ENCODE measurements at places on chromosomes 2 and 18.

DNA sequence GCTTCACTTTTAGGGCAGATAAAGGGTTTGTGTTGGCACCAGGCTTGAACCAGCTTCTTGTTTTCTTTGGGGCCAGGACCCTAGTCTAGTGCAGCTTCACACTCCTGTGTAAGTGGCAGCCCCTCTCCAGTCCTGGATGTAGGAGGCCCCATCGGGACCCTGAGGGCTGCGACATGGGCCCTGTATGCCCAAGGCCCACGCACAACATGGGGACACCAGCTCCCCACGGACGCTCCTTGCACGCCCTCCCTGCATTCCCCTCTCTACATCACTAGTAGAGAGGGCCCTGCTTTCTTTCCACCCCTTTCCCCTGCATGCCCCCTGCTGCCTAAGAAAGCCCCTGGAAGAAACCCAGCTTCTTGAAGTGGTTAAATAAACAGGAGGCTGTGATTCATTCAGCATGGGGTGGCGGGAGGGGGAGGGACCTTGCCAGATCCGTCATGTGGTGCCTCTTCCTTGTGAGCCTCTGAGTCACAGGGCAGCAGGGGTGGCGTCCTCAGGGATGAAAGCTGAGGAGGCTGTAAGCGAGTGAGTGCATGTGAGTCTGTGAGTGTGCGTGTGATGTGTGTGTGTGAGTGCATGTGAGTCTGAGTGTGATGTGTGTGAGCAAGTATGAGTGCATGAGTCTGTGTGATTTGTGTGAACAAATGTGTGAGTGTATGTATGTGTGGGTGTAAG lies 42.5 kb downstream of the COPS8 start:
- DNase-seq = peak; percentile 72

DNA sequence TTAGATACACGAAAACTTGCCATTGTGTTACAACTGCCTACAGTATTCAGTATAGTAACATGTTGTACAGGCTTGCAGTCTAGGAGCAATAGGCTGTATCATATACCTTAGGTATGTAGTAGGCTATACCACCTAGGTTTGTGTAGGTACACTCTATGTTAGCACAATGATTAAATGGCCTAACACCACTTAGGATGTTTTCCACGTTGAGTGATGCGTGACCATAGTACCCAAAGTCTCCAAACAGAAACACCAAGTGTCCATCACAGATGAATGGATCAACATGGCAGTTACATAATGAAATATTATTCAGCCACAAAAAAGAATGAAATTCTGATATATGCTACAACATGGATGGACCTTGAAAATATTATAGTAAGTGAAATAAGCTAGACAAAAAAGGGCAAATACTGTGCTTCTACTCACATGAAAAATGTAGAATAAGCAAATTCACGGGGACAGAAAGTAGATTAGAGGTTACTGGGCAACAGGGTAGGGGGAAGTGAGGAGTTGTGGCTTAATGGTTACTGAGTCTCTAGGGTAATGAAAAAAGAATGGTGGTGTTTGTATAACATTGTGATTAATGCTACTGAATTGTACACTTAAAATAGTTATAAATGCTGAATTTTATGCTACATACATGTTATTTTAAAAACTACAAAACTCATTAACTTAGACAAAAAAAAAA lies 62.6 kb downstream of the TMEM131 start:
- no peak for DNase-seq

GRCh38 chr2:146890491-146890890 lies 954.3 kb upstream of the ACVR2A start:
- no peak for DNase-seq

DNA sequence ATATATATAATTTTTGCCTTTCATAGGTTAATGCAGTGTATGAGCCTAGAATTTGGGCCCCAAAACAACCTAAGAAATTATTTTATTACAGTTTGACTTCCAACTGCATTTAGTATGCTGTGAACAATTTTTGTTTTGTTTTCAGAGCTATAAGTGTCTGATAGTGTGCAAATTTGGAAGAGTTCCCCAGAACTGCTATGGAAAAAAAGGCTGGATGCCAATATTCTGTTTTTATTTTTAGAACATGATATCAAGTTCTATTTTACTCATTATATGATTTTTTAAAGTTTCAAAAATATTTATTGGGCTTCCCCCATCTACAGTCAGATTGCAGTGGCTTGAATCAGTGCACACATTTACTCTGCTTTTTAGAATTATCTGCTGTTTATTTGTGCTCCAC lies 42.6 kb downstream of the MRPS9 start:
- no peak for DNase-seq

- DNase-seq = no peak
Measured at GRCh38 chr2:32383858-32384257, 27.0 kb downstream of the BIRC6 start.

- no peak for DNase-seq
Measured at GRCh38 chr2:193895226-193895625, 1700.5 kb upstream of the TMEFF2 start.

- peak; percentile 56 for DNase-seq
Measured at GRCh38 chr2:222232372-222232771, 66.4 kb downstream of the PAX3 start.

- peak; percentile 63 for DNase-seq
Measured at GRCh38 chr2:27954771-27955383, 64.3 kb downstream of the BABAM2 start.

DNA sequence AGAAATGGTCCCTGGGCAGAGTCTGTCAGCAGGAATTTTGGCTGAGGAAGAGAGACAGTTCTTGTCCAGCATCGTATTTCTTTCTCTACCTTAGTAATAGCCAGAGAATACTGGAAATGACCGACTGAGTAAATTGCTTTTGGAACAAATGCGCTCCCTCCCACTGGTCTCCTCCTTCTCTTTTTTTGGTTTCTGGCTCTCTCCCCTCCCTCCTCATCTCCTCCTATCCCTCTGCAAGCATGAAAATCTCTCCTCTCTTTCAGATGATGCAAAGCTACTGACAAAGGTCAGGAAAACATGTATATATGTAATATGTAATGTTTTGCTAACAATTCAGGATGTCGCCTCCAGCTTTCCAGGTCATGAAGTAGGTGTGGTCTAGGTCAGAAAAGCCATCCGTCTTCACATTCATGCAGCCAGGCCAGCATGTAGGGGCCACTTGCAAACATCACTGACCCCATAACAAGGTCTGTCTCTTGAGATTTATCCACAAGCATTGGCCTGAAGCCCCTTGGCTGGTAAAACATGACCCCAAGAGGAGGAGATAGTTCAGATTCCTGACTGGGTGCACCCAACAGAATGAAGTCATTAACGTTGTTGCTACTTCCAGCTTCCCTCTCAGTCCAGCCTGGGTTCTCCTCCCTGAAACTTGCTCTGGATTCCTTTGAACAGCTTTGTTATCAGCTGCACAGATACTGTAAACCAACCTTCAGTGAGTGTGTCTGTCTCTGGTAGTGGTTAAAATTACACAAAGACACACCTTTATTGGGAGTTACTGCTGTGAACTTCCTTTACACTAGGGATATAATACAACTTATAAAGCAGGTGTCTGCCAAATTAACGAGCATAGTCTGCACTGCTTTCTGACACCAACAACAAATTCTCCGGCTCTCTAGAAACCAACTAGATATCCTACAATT lies 864.4 kb upstream of the KLHL29 start:
- no peak for DNase-seq

- DNase-seq = no peak
Measured at GRCh38 chr18:45666520-45666919, 51.2 kb downstream of the SLC14A2 start.

GRCh38 chr18:31042406-31043181 lies at the start of gene DSC3:
Gene DSC3, minus strand, starts transcription at chr18:31042742. Its CDS starts 82 bp downstream, at chr18:31042660.
- no peak for DNase-seq

- DNase-seq = no peak
Measured at GRCh38 chr18:25174324-25174723, 177.6 kb downstream of the ZNF521 start.

DNA sequence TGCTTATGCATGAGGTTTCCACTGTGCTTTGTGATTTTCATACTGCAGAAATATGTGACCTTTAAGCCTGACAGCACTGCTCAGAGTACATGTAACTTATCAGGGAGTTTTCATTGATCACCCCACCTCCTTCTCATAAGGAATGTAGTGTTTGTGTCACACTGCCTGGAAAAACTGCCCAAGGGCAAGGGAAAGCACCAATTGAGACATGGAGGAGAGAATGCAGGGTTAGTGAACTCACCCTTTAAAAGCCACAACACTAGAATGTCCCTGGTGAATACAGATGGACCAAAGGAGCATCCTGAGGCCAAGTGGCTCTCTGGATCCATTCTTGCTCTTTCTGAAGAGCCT lies 147.2 kb upstream of the SPATS2L start:
- DNase-seq = peak; percentile 68

DNA sequence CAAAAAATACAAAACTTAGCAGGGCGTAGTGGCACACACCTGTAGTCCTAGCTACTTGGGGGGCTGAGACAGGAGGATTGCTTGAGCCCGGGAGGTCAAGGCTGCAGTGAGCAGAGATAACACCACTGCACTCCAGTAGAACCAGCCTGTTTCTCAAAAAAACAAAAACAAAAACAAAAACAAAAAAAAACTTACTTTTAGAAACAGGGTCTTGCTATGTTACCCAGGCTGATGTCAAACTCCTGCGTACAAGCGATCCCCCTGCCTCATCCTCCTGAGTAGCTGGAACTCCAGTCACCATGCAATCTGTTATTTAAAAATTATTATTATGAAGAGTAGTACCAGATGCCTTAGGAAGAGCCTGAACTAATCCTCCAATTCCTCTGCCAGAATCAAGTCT lies 35.0 kb upstream of the GLI2 start:
- DNase-seq = no peak

- no peak for DNase-seq
Measured at GRCh38 chr2:221388891-221389290, 183.2 kb downstream of the EPHA4 start.

GRCh38 chr2:104944495-104944894 lies 90.6 kb downstream of the POU3F3 start:
- peak; percentile 48 for DNase-seq

DNA sequence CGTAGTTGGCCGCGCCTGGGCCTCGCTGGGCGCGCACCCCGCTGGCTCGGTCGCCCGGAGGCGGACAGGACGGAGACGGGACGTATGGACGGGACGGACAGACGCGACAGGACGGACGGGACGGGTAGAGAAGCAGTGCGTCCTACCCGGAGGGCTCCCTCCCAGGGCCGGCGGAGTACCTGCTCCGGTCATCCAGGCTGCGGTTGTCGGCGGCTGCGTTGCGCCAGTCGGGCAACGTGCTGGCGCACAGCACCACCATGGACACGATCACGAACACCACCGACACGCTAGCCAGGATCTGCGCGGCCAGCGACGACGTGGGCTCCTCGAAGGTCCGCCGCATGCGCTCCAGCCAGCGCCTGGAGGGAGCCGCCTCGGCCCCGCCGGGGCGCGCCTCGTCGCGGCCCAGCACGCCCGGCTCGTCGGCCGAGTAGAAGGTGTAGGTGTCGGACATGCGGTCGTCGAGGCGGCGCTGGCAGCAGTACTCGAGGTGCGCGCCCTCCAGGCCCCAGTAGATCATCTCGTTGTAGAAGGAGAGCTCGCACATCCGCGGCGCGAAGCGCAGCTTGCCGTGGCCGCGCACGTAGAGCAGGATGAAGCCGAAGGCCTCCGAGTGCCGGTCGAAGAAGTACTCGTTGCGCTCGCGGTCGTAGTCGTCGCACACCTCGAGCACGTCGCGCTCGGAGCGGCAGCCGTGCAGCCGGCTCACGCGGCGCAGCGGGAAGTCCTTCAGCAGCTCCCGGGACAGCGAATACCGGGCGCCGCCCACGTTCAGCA lies 903 bp downstream of the KCNG3 start:
- DNase-seq = no peak

DNA sequence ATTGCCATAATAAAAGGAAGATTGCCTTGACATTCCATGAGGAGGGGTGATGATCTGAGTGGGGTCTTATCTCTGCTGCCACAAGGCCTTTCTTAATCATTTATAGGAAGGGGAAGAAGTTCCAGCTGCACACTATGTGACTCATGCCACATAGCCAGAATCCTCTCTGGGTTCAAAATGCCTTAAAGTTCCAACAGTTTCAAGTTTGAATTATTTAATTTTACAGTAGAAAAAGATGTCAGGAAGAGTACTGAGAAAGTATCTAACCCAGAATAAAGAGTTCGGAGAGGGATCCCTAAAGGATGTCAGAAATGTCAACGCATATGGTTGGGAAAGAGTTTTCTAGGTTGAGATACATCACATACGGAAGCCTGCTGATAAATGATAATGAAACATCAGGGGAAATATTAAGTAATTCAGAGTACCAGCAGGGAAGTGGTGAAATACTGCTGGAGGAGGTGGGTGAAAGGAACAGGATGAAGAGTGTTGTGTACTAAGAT lies 999.9 kb downstream of the TSN start:
- DNase-seq = no peak

GRCh38 chr18:36786686-36787085 lies 42.1 kb downstream of the TPGS2 start:
- no peak for DNase-seq

- peak; percentile 73 for DNase-seq
Measured at GRCh38 chr2:190781604-190782198, 98.9 kb upstream of the GLS start.

DNA sequence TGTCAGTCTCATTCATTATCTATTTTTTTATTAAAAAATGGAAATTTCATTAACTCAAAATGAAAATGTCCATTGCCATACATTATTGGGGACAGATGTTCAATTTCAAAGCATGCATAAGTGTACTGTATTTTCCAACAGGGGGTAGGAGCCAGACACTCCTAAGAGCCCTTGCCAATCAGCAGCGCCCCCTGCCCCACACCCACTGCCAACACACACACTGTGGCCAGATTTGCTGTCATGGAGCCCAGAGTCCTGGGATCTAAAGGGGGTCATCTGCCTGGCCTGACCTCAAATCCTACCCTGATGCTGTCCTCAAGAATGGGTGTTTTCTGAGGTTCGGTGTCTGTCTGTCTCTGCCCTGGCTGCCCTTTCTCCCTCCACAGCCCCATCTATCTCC lies 162.2 kb upstream of the TWIST2 start:
- DNase-seq = no peak

DNA sequence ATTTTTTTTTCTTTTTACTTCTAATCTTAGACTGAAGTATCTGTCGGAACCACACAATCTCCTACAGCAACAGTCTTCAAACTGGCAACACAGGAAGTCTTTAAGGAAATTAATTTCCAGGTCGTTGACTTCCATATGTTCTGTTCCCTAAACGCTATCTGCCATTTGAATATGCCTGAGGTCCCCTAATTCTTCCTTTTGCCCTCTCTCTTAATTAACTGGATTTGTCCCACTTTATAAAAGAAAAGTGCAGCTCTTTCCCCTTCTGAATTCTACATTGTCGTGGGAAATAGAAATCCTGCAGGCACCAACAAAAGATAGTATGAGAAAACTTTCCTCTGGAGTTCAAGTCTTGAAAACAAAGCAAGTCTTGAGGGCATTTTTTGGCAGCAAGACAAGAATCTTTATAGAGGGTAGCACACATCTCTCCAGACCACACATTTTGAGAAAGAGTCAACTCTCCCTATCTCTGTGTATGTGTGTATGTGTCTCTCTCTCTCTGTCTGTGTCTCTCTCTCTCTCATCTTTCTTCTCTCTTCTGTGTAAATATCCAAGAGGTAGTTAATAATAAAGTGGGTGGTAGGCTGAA lies 879.8 kb downstream of the SOCS6 start:
- DNase-seq = no peak

GRCh38 chr2:241033994-241034393 lies 35.6 kb downstream of the SNED1 start:
- DNase-seq = no peak

Measured in SJCRH30 (cell line).